ENCODE measurements at places on chromosomes 1 and 21.

- peak; percentile 88 for DNase-seq
Measured at GRCh38 chr1:215637041-215637573, 70.0 kb downstream of the KCTD3 start.

DNA sequence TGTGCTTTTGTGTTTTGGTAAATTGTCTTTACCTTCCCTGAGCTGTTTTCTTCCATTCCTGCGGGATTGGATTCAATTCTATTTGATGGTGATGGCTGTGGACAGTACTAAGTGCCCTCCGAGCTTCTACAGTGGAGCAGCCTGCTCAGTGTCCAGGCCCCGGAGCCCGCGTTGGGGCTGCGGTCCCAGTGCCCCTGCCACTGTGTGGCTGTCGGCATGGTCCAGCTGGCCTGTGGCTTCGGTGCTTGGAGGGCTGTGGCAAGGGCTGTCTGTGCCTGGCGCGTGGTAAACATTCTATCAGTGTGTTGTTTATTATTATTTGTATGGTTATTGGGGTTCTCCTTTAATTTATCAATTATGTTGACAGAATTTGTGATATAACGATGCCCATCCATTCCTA, 109.1 kb upstream of the COL6A1 start:
- DNase-seq = no peak

GRCh38 chr1:116152950-116153691, 41.9 kb downstream of the MAB21L3 start:
- no peak for DNase-seq

DNA sequence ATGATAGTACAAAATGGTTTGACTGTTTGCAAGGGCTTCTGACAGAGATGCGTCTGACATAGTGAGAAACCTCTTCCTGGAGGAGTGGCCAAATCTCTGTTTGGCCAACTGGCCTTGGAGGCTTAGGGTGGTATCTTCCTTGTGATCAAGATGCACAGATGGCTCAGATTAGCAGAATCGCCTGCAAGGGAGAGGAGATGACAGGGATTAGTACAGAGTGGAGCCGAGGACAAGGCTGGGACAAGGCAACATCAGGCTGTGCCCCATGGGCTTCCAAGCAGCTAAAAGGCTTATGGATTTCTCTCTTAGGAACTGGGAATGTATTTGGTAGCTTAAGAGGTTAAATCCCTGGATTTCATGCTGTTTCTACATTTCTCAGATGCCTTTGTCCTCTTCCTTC, 379.1 kb downstream of the SIPA1L2 start:
- DNase-seq = no peak

DNA sequence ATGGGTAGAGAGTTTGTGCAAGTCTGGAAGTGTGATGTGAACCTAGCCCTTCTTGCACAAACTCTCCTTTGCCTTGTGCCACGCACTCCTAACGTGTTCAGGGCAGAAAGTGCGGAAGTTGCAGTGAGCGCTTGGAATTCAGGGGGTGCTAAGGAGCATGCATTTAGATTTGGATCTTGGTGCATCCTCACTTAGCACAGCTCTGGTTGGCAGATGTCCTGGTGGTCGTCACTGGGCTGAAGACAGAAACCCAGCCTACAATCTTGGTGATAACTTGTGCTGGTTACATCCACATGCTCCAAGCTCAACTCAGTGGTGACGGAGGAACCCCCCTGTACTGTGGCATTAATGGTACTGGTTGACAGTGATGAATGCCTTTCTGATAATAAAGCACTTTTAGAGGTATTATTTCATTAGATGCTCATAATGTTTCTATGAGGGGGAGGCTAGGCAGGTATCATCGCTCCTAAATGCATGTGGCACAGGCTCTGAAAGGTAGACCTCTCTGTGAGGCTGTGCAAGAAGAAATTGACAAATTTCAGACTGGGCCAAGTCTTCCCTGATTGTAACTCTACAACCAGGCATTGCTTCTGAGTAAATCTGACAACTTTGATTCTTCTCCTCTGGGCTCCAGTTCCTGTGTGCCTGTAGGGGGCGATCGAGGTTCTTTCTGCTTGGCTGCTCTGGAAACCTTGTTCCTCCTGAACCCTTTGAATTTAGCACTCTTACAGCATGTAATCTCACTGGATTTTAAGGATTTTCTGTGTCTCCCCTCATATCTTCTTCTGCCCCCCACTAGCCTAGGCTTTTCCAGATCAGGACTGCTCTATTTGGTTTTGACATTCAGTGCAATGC, 40.6 kb downstream of the MAPKAPK2 start:
- no peak for DNase-seq

DNA sequence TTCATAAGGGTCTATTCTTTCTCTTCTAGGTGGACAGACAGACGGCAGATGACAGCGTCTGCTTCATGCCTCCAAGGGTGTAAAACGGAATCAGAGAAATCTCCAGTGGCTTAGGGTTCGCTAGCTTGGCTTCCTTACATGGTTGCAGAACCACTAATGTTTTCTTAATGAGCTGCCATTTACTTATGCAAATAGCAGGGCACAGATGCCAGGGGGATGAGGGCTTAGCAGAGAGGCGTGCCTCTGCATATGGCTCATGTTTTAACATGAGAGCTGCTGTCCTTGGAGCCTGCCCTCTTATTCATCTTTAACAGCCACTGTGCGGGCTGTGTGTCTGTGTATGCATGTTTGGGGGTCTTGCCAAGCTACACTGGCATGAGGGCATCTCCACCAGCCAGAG, 119.6 kb downstream of the IER5 start:
- no peak for DNase-seq

GRCh38 chr1:99766378-99766800, at the start of gene FRRS1:
FRRS1 (minus strand) TSS chr1:99766635; CDS start chr1:99748768, 17,867 bp downstream.
- DNase-seq = peak; percentile 80

DNA sequence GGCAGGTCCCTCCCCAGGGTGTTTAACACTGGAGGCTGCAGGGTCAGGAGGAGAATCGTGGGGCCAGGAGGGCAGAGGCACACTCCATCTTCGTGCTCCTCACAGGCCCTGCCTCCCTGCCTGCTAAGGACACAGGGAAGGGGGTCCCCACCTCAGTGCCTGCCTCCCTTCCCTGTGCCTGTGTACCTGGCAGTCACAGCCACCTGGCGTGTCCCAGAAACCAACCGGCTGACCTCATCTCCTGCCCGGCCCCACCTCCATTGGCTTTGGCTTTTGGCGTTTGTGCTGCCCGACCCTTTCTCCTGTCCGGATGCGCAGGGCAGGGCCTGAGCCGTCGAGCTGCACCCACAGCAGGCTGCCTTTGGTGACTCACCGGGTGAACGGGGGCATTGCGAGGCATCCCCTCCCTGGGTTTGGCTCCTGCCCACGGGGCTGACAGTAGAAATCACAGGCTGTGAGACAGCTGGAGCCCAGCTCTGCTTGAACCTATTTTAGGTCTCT, 623 bp upstream of the BGLAP start:
- DNase-seq = peak; percentile 46

GRCh38 chr1:156858959-156859522, at the start of gene INSRR:
INSRR (minus strand) TSS chr1:156859117; CDS start chr1:156858621, 496 bp downstream.
- DNase-seq = no peak

DNA sequence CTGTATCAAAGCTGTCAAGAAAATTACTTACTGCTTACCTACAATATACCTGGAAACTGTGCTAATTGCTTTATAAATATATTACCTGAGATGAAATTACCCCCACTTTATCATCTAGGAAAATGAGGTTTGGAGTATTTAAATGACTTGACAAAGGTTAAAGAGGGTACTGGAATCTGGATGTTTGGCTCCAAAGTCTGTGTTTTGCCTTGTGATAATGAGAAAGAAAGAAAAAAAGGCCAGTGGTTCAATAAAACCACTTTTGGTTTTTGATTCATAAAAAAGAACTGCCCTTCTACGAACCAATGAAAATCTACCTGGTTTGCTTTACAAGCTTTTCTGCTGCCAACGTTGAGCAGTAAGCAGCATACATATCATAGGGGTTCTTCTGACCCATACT, 61.3 kb upstream of the MUTYH start:
- DNase-seq = no peak

DNA sequence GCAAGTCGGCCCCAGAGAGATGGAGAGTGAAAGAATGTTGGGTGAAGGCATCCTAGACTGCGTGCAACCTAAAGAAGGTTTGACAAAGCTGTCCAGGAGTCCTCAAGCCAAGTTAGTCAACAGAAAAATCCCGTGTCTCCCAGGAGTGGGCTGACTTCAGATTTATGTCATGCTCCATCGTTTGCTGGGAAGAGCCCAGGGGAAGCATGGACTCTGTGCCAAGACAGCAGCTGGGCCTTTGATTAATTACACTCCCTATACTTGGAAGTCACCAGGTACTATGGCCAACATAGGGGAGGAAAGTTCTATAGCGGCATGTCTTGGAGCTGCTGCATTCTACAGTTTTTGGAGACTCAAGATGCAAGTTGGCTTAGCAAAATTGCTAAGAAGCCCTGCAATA, 247.4 kb downstream of the KAZN start:
- DNase-seq = no peak

DNA sequence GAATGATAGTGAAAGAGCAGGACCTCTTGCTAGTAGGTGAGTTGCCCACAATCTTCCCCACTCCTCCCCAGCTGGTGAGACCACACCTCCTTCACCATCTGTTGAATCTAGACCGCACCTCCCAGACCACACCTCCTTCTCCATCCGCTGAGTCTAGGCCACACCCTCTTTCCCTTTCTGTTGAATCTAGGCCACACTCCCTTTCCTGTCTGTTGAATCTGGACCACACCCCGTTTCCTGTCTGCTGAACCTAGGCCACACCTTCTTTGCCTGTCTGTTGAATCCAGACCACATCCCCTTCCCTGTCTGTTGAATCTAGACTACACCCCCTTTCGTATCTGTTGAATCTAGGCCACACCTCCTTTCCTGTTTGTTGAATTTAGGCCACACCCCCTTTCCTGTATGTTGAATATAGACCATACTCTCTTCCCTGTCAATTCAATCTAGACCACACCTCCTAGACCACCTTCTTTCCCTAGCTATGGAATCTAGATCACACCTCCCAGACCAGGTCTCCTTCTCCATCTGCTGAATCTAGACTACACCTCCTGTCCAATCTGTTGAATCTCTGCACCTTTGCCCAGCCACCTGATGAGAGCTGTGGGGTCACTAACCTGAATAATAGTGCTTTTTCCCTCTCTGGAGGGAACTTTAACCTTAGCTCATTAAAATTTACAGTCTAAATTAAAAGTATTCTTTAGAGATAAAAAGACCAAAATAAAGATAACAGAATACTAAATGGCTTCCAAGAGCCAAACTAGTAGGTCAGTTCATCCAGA, 116.3 kb downstream of the DAB1 start:
- no peak for DNase-seq

- no peak for DNase-seq
Measured at GRCh38 chr21:33980276-33980916, 64.8 kb upstream of the ATP5PO start.

DNA sequence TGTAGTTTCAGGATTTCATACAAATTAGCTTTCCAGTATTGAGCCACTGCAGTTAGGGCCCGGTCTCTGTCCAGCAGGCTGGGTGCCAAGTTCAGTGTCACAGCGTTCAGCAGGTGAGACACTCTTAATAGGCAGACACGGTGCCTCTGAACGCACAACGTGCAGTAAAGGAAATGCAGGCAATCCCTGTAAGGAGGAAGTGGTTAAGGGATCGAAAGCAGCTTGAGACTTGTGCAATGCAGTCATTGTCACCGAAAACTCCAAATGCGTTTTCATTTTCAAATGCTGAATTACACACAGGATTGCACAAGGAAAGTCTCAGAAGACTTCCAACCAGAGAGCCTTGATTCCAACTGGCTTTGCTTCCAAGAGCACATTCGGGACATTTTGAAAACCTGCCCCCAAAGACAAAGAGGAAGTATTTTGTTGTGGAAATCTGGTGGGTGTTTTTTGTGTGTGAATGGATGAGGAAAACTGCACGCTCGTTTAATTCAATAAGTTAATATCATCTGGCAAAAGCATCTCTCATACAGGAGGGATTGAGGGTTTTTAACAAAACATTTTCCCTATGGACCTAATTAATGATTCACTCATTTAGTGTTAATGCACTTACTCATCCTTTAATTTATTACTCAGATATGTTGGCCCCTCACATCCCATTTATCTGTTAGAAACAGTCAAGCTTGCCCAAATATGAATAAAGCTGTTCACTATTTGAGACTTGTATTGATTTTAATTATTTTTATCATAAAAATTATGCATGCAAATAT, 61.6 kb downstream of the PTGS2 start:
- DNase-seq = peak; percentile 25

DNA sequence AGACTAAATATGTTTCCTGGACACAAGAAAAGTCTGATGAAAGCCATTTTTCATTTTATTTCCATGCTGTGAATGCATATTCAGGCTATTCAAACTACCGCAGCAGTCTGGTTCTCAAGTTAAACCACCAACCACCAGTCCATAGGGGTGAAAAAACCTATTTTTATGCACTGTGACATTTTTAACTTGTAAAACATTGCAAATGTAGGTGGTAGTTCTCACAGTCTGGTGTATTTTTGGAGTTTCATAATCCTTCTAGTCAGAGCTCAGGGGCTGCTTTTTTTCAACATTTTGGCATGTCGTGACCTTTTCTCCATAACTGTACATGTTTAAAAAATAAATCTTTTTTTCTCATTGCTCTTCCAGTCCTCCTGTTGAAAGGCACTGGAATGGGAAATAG, 907.6 kb upstream of the ADGRL2 start:
- no peak for DNase-seq

- DNase-seq = no peak
Measured at GRCh38 chr21:27362249-27362648, 395.4 kb upstream of the ADAMTS5 start.

GRCh38 chr1:241356187-241356518, 852 bp downstream of the RGS7 start:
- no peak for DNase-seq

DNA sequence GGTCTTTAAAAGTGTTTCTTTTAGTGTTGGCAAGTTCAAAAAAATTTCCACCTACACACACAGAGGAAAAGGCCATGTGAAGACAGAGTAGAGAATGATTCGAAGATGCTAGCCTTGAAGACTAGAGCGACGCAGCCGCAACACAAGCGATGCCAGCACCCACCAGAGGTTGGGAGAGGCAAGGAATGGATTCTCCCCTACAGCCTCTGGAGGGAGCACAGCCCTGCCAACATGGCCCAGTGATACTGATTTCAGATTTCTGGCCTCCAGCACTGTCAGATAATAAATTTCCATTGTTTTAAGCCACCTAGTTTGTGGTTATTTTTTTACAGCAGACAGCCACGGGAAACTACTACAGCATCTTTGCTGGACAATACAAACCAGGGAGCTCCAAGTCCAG, 6.9 kb upstream of the ADAR start:
- no peak for DNase-seq
